Mesenchymal stem cell (in vitro differentiated cells and primary cell): ENCODE measurements at places on chromosomes 3 and 15.
A peak's percentile ranks its signal among the peaks of the same experiment; 100 is the strongest.

GRCh38 chr15:81485806-81486205, 111.8 kb upstream of the TMC3 start:
- no peak for DNase-seq

DNA sequence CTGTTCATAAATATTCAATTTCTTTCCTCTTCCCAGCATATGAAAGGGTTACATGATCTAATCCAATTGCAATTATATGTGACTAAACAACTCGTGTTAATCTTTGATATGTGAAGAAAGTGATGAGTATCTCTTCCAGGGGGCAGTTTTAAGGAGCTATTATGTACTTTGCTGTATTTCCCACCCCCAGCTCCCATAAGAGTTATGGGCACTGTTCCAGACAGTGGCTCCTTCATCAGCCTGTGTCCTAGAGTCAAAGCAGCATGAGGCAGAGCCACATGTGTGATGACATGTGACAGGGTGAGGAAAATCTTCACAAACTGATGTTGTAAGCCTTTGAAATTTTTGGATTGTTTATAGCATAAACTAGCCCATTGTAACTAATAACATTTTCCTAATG, 315.4 kb downstream of the DIPK2A start:
- DNase-seq = peak; percentile 1

DNA sequence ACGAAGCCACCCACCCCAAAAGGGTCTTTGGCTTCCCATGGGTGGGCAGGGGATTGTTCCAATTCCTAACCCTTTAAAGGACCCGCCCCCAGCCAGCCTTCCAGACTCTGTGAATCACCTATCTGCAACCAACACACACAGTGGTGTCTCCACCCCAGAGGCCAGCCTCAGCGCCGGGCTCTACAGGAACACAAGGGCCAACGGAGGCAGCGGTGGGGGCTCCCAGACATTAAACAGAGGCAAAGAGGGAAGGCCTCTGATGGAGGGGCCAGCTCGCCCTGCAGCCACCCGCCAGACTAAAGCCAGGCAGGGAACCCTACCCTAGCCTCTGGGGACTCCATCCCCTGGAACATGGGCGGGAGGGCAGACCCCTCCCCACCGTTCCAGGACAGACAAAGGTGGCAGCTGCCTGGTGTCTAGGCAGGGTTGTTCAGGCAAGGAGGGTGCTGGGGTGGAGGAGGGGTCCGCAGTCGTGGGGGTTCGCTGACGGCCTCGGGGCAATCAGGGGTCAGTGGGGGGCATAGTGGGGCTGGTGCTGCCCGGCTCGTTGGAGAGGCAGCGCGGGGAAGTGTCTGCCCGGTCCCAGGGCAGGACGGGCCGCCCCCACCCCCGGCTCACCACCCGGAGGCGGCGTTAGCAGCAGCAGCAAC, 448 bp downstream of the SHISA5 start:
- DNase-seq = peak; percentile 66

DNA sequence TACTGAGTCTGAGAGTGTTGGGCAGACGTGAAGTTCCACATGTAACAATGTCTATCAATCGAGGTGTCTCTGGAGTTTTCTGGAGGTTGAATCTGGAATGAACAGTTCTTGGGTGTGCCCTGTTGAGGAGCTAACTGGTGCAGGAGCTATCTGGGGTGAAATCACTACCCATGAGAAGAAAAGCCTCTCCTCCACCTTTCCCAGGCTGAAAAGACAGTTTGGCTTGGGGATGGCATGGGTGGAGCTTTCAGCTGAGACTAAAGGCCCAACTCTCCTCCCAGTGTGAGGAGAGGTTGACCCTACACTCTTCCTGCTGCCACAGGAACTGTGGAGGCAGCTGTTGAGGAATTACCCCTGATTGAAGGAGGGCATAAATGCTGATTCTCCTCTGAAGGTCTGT, 54.4 kb upstream of the LRRFIP2 start:
- DNase-seq = no peak

DNA sequence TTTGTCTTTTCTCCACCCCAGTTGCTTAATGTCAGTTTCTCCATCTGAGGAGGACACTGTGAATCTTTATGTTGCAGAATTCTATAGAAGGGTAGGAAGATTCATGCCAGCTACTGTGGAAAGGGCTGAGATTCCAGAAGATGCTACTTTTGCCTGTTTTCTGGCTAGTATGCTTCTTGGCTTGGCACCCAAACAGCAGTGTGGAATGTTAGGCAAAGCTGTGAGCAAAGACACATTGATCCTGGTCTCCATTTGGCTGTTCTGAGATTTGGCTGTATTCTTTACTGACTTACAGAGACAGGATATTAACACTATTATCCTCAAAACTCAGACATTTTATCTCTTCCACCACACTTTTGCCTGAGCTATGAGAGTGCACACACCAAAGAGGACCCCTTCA, 39.3 kb downstream of the PDHB start:
- DNase-seq = no peak

GRCh38 chr15:63832620-63833019, 1.1 kb downstream of the HERC1 start:
- no peak for DNase-seq

DNA sequence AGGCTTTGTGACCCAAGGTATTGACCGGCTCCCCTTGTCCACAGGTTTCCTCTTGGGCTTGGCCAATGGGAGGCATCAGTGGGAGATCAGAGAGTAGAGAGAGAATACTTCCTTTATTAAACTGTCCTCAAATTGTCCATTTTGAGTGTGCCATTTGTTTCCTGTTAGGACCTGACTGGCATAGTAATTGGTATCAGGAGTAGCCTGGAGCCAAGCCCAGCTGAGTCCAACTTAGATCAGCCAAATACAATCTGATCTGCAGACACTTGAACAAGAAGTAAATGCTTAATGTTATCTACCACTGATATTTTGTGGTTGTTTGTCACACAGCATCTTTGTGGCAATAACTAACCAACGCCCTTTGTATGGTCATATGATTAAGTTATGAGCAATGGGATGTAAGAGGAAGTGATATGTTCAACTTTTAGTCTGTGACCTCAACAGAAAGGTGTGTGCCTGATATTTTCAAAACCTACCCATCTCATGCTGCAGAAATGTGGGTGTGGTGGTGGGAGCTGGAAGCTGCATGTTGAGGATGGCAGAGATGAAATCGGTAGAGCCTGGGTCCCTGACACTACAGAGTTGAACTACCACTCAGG, 13.3 kb downstream of the MYD88 start:
- DNase-seq = no peak

GRCh38 chr3:53816425-53816824, 29.8 kb downstream of the CHDH start:
- no peak for DNase-seq

DNA sequence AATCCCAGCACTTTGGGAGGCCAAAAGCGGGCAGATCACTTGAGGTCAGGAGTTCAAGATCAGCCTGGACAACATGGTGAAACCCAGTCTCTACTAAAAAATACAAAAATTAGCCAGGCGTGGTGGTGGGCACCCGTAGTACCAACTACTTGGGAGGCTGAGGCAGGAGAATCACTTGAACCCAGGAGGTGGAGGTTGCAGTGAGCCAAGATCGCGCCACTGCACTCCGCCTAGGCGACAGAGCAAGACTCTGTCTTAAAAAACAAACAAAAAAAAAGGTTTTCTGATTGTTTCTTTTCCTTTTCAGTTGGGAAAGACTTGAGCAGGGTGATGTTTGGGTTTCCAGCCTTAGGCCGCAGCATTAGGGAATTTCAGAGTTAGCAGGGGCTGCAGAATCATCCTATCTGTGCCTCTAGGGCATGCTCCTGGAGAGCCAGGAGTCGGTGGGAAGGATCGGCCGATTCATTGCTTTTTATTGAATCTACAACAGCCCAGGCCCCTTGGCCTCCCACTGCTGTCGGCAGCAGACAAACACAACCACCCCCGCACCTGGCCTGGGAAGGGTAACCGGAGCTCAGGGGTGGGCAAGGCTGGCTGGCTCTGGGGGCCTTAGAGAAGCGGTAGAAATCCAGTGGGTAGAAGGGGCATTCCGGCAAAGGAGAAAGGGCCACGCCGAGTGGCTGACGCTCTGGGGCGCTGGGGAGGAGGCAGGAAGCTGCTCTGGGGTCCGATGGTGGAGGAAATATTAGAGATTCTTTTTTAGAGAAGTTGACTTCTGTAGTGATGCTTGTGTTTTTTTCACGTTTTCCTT, 6.3 kb downstream of the CHAC1 start:
- DNase-seq = peak; percentile 21

- no peak for DNase-seq
Observed at GRCh38 chr3:46297658-46298423, 55.6 kb downstream of the CCR3 start.

DNA sequence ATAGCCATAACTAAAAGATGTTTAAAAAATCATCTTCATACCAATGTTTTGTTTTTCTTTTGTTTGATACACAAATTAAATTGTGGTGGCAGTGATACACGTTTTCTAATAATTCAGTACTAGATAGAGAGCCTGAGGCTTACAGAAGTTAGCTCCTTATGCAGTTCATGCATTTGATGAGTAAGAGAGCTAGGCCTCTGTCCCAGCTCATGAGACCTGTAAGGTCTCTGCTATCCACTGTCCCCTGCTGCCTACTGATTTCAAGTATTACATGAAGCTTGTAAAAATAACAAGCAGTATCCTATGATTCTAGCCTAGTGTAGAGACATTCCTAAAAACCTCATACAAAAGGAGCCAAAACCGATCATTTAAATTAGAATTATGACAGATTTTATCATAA, 144.5 kb downstream of the MBNL1 start:
- no peak for DNase-seq

DNA sequence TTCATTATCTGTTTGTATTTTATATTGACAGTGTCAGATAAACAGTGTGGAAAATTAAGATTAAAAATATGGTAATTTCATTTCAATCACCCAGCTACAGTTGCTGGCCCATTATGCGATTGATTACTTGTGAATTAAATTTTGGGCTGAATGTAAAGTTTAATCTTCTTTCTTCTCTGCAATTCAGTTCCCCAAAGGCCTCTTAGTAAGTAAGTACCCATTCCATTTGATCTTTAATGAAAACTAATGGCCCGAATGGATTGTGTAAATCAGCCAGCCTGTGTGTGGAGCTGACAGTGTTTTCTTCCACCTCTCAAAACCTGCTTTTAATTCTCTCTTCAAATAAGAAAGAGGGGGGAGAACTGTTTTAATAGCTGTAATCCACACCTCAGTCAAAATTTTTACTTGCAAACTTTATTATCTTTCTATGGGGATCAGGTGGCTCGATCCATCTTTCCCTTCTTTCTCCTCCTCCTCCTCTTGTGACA, 307.1 kb downstream of the IL20RB start:
- DNase-seq = no peak

- no peak for DNase-seq
Observed at GRCh38 chr15:61879219-61879618, 181.0 kb downstream of the VPS13C start.
